ENCODE measurements at places on chromosomes 6 and 20.

GRCh38 chr6:35583893-35584688 lies 71.4 kb upstream of the TULP1 start:
- DNase-seq: peak; percentile 17

- DNase-seq: no peak
Observed at GRCh38 chr6:50062051-50062450, 12.3 kb upstream of the DEFB112 start.

- no peak for DNase-seq
Observed at GRCh38 chr20:63588641-63589041, 14.6 kb upstream of the HELZ2 start.

DNA sequence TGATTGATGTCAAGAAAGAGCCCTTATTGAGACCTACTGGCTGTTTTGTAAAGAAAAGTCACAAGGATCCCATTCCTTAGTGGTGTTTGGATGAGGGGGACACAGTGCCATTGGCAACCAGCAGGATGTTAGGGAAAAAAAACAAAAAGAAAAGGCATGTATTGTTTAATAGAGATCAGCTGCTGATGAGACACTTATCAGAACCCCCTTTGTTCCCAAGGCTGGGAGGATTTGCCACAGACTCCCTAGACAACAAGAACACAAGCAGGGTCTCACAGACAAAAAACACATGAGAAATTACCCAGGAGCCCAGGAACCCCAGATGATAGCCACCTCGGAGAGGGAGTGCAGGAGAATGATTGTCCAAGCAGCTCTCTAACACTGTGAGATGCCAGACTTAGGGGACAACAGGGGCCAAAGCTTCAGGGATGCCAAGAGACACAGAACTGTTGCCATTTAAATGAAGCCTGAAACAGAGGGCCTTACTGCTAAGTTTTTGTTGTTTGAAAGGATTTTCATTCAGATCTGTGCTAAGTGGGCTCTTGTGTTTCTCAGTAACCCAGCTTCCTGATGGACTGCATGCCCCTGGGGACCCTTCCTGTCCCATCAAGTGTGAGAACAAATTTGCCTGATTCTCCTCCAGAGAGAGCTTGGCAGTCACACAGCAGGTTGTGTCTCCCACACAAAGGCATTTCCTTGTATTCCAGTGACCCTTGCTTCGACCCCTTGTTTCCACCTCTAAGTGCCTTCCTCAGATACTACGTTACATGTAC lies 48.7 kb upstream of the HEY2 start:
- DNase-seq: no peak

DNA sequence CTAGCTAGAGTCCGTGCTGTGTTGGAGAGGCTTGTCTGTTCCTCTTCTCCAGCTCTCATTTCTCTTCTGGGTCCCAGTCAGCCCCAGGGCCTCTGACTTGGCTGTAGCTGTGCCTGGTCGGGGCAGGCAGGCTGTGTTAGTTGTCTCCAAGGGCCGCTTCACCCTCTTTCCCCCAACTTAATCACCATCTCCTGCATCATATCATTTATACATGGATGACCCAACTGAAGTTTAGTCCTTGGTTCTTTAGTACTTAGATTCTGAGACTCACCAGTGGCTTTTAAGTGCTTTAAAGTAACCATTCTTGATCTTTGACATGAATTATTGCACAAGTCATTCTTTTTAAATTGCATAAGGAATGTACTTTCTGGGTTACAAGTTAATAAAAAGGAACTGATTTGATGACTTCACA lies 127.3 kb downstream of the RTN4IP1 start:
- DNase-seq: no peak

- DNase-seq: no peak
Observed at GRCh38 chr20:50655311-50655880, 35.9 kb downstream of the RIPOR3 start.
